Stimulated activated CD8-positive, alpha-beta memory T cell treated with anti-CD3 and anti-CD28 coated beads, Interleukin-4, amount 100 ng/mL, for 24 hours (primary cell): ENCODE measurements at places on chromosomes 1 and 21.

DNA sequence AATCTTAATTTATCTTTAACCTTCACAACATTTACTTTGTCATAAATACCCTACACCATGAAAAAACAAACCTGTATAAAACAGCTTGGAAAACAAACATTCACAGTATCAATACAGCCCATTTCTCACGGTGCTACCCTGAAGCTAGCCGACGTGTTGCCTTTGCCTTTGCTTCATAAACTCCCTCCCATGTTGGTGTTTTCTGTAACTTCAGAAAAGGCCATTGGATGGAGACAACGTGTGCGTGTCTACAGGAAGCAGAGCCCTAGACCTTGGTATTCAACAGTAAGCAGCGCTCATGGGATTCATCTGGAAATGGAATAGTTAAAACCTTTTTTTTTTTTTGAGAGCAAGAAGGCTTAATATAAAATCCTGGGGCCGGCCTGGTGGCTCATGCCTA lies 7.2 kb upstream of the PRDM15 start:
- DNase-seq: no peak

- DNase-seq: no peak
These were observed 32.4 kb downstream of the GNB1 start for GRCh38 chr1:1858382-1859086.

GRCh38 chr1:192342842-192343241 lies 26.1 kb downstream of the RGS21 start:
- no peak for DNase-seq

GRCh38 chr1:18944810-18945209 lies 11.7 kb downstream of the IFFO2 start:
- DNase-seq: no peak

DNA sequence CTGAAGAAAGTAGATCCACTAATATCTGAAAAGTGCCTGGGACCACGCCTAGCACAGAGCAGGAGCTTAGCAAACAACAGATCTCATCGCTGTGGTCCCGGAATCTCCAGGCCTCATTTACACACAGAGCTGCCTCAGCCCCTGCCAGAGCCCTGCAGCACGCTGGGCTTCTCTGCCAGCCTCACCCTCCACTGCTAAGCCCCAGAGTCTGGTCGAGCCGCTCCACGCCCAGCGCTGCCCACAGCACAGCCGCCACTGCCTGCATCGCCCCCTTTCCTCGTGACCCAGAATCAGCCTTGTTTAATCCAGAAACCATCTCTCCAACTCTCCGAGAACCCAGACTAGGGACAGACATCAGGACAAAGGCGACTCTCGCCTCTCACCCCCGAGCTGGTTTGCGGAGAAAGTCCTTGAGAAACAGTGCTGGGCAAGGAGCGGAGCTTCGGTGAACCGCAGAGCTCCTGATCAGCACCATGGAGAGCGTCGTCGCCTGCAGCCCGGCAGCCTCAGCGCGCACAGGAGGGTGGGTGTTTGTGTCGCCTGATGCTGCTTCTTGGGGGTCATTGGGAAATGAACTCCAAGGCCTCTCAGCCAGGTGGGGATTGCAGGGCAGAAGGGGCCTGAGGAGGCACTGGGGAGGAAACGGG lies 145.1 kb downstream of the NPHP4 start:
- DNase-seq: no peak

GRCh38 chr1:202217516-202217915 lies 23.9 kb downstream of the LGR6 start:
- DNase-seq: no peak

- no peak for DNase-seq
These were observed 17.6 kb downstream of the HSPG2 start for GRCh38 chr1:21919520-21919919.

DNA sequence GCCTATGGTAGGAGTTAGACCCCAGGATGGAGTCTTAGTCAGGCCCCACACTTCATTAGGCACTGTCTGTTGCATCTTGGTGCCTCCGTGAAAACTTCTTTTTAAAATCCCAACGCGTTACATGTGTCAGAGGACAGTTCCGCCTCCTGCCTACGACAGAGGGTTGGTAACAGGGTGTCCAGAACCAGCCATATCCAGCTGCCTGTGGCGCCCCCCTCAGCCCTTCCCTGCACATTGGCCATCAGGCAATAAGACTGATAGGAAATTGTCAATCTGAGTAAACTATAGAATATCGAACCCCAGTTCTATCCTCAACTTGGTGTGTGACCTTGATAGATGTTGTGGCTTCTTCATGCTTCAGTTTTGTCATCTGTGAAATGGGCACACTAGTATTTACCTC lies 108.6 kb upstream of the CSF3R start:
- no peak for DNase-seq

DNA sequence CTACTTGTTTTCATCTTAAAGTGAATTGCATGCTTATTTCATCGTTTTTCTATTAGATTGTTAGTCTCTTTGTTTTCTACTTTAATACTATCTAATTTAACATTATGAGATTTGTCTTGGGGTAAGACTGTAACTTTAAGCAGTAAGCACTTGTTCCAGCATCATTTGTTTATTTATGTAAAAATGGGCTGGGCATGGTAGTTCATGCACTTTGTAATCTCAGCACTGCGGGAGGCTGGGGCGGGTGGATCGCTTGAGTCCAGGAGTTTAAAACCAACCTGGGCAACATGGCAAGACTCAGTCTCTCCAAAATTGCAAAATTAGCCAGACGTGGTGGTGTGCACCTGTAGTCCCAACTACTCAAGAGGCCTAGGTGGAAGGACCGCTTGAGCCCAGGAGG lies 15.3 kb upstream of the PAXBP1 start:
- no peak for DNase-seq

DNA sequence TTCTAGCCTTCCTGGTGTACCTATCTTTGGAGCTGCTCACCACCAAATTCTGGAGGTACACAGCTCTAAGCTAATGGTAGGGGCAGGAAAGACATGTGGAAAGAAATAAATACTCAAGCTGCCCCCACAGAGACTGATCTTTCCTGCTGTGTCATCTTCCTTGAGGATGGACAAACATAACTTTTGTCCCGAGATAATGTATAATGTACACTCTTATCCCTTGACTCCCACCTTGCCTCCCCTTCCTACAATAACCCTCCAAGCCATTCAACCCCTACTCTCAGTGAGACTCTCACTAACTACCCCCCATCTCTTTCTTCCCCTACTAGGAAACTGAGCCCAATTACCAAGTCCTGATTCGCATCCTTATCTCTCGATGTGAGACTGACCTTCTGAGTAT lies 12.2 kb downstream of the ANXA9 start:
- no peak for DNase-seq

- no peak for DNase-seq
These were observed 430.4 kb downstream of the DSCAM start for GRCh38 chr21:40416572-40416971.

GRCh38 chr21:37430184-37430821 lies 63.7 kb downstream of the DYRK1A start:
- no peak for DNase-seq

DNA sequence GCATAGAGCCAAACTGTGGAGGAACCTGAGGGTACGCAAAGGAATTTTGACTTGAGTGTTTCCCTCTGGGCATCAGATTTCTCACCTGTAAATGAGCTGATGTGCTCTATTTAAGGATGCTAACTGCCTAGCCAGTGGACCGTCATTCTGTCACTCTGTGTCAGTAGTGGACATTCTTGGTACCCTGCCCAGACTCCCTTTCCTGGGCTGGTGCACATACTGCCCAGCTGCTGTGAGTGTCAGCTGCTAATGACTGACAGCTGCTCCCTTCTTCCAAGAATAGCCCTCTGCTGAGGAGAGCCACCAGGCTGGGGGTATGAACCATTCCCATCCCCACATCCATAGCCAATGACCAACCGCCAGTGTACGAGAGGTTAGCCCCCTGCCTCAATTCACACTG lies 193.1 kb upstream of the DAB1 start:
- no peak for DNase-seq

- DNase-seq: no peak
These were observed 8.6 kb downstream of the S100A6 start for GRCh38 chr1:153527023-153527682.

DNA sequence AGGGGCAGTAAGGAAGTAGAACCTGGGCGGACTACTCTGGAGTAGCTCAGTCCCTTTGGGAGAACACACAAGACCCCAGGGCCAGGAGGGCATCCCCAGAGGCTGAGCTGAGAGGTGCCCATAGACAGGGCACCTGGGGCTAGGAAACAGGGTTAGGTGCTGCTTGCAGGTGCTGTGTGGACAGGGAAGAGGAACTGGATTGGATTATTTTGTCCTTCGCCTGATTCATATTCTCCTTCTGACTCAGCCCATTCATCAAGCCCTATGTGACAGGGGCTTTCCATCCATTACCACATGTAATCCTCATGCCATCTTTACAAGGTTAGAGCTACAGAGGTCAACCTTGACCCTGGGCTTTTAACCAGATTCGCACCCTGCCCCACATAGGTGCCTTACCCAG lies 183.9 kb downstream of the C1orf94 start:
- no peak for DNase-seq

GRCh38 chr1:196607981-196608380 lies 259 bp downstream of the KCNT2 start:
- DNase-seq: no peak

DNA sequence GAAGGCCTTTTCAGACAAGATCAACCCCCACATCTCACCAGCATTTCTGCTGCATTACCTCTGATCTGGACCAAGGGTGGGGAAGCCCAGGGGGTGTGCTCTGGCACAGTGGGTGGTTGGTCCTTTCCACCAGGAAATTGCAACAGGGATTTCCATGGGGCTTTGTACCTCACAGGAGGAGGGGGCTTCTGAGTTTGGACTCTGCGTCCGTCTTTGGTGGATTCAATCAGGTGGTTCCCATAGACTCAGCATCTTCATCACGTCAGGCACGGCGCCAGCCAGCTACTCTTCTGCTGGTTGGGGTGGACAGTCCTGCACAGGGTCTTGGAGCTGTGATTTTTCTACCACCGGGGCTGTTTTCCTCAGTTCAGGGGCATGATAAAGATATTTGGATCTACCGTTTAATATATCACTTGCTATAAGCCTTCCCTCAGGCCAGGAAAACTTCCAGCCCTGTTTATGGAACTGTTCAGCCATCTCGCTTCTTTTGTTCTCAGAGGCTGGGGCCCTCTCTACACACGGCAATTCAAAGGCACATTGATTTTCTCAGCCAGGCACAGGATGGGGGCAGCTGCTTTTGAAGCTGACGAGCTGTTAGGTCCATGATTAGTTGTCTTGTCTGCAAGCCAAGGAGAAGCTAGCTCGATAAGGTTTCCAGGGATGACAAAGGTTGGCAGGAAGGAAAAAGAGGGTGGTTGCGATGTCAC lies 467.3 kb downstream of the CAMTA1 start:
- no peak for DNase-seq

- DNase-seq: no peak
These were observed 4.1 kb upstream of the VHLL start for GRCh38 chr1:156303241-156303640.

DNA sequence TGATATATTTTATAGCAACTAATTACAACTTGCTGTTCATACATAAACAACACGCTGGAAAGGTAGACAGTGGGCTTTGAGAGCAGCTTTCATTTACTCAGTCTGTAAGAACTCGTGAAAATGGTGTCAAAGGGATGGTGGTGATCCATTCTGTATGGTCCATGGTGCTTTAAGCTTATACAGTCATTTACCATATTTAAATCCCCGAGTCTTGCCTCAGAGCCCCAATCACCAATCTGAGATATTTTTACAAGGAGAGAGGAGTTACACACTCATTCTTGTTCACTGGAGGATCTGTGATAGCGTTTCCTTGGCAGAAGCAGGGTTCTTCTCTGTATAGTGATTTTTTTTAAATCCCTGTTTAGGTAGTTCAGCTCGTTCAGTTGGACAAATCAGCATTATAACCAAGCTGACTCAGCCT lies 694.6 kb downstream of the USP25 start:
- no peak for DNase-seq

DNA sequence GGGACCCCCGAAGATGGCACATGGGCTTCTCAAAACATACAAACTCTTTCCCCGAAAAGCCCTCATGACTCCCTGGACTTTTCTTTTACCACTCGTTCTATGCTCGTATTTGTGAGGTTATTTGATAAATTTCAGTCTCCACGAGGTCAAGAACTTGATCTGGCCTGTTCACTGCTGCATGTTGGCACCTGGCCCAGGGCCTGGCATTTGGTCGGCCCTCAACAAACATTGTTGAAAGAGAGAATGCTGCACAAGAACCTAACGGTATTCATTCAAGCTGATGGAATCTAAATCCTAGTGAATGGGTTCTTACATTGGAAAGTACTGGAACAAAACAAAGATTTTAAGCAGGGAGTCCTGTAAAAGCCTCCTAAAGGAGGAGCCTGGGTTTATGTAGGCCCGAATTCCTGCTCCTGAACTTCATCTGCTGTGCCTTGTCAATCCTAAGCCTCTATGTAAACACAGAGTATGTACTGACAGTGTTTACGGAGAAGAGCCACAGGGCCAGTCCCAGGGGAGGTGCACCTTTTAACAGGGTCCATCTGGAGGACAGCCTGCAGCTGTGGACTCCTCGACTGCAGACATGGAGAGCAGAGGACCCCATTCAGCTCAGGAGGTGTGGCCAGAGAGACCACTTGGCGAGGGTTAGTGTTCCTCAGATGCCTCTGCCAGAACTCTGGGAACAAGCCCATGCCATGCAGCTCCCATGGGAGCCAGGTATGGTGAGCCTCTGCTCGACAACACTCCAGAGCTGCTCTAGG lies 46.9 kb downstream of the L1TD1 start:
- no peak for DNase-seq

DNA sequence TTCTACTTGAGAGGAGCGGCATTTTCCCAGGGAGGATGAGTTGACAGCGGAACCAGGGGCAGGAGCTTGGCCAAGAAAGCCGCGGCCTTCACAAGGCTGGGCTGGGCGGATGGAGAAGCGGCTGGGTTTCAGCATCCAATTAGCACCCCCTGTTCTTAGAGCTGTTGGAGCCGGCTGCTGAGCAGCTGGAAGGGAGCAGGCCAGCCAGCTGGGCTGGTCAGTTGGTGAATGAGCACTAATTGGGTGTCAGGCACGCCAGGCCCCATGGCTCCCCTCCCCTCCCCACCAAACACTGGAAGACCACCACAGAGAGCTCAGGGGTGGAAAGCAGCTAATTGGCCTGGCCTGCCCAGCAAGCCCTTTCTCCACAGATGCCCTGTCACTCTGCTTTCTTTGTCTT lies 245.6 kb downstream of the RRAGC start:
- DNase-seq: no peak

GRCh38 chr1:7541629-7542028 lies 229.5 kb upstream of the VAMP3 start:
- no peak for DNase-seq
